ENCODE measurements at places on chromosomes 7 and 10.
A peak's percentile ranks its signal among the peaks of the same experiment; 100 is the strongest.

GRCh38 chr7:29248713-29249382 lies 54.3 kb downstream of the CHN2 start:
- DNase-seq: no peak

DNA sequence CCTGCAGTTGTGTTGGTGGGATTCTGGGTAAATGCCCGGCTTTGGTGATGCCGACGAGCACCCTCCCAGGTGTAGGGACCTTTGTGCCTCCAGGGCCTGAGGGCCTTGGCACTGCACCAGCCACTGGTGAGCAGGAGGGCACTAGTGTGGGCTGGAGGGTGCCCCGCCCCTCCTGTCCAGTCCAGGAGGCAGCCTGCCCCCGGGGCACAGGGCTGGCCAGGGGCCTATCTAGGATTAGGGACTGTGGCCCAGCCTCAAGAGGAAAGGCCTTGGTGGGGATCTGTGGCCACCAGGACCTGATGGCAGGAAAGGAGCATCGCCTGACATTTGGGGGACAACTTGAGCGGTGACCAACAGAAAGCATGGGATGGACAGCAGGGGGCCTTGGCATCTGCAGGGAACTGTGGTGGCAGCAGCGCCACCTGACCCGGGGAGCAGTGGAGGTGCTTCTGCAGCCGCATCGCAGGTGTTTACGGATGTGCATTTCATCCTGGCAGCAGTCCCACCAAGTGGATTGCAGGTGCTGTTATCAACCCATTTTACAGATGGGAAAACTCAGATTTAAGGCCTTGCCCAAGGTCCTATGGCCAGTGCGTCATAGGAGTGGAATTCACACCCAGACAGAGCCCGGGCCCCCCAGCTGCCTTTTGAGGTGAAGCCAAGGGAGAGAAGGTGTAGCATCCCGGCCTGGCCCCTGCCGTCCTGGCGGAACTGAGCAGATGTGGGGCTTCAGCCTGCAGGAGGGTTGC lies 11.1 kb downstream of the ZNF316 start:
- no peak for DNase-seq

DNA sequence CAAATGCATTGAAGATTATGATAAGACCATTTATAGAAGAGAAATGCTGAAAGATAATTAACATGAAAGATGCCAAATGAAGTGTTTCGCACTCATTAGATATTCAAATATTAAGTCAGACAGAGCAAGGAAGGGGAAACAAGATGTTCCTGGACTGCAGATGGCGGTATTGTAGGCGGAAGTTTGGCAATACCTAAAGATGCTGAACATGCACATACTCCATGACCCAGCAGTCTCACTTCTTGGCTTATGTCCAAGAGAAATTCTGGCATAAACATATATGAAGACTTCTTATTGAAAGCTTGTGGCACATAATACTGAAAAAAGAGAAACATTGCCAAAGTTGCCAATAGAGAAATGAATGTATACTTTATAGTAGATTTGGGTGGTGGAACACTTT lies 325.4 kb upstream of the SEMA3C start:
- DNase-seq: no peak

DNA sequence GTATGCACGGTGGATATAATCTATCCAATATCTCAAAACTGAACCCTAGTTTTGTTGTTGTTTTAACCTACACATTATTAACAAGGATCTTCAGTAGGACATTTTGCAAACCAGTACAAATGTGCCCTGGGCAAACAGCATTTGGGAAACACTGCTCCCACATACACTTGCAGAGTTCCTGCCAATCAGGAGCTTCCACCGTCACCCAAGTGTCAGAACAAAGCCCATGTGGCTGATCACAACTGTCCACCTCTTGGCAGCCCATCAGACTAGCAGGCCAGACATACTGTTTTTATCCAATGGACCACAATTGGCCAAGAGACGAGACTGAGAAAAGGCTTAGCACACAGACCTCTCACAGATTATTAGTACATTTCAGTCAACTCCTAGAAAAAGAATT lies 200.4 kb downstream of the FAM107B start:
- DNase-seq: no peak

DNA sequence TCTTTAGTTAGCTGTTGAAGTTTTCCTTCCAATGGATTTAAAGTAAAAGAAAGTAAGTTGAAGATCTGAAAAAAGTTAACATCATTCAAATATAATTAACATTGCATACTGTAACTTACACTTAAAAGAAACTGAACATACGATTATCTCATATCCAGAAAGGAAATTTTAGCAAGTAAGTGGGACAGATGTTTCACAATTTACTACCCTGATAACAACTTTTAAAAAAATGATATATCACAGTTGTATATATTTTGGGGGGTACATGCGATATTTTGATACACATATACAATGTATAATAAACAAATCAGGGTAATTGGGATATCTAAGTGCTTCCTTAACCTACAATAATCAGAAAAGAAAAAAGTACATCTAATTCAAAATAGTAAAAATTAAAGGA lies 44.2 kb downstream of the ASZ1 start:
- DNase-seq: no peak

GRCh38 chr10:132938472-132939339 lies 3.7 kb downstream of the CFAP46 start:
- DNase-seq: no peak

DNA sequence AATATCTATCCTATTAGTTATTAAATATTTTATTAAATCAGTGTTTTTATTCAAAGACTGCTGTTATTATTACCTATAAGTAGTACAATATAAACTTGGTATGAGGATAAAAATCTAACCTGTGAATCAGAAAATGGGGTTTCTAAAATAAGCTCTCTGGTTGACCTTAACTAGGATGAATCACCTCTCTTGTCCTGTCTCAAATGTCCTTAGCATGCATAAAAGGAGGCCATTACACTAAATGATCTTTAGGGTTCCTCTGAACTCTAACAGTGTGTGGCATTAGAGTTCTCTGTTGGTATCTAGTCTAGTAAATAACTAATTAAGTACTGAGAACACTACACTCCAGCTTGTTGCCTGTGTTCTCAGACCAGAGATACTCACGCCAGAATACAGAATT lies 143.1 kb upstream of the LRRTM3 start:
- DNase-seq: no peak

DNA sequence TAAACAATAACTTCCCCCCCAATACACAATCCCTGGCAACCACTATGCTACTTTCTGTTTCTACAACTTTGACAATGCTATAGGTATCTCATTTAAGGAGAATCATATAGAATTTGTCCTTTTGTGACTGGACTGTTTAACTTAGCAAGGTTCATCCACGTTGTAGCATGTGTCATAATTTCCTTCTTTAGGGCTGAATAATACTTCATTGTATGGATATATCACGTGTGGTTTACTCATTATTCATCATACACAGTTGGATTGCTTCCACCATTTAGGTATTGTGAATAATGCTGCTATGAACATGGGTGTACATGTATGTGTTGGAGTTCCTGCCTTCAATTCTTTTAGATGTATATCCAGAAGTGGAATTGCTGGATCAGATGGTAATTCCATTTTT lies 111.0 kb downstream of the LMBR1 start:
- no peak for DNase-seq

GRCh38 chr7:106129291-106129690 lies 17.2 kb upstream of the SYPL1 start:
- no peak for DNase-seq

DNA sequence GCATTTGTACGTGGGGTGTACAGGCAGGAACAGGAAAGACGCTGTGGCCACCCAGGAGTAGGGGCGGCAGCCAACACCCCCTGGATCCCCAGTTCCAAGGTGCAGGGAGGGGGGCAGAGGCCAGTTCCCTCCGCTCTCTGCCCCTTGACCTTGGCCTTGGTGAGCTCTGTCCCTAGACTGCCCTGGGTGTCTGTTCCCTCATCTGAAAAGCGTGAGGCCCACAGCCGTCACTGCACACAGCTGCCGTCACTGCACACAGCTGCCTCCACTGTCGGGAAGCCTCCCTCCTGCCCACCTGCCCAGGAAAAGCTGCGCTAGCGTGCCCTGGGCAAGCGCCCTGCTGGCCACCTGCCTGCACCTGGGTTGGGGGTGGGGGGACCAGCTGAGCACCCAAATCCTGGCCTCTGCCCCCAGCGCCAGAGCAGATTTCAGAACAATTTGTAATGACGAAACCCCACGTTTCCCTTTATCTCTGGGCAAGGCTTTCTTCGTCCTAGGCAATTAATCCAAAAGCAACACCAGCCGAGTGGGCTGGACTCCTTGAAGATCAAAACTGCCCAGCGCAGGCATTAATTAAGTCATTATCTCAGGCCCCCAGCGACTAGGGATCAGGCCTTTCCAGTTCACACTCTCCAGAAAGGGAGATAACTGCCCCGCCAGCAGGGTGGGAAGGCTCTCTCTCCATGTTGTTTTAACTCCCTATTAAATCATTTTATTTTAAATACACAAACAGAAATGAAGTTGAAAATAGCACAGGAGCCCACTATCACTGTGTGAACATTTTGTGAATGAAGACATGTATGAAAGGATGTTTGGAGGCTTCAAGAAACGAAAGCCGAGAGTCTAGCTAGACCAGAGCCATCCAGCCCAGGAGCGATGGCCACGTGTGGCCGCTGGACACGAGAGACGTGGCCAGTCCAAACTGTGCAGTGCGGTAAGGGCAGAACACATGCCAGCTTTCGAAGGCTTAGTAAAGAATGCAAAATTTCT lies 4.0 kb upstream of the PDGFA start:
- no peak for DNase-seq

DNA sequence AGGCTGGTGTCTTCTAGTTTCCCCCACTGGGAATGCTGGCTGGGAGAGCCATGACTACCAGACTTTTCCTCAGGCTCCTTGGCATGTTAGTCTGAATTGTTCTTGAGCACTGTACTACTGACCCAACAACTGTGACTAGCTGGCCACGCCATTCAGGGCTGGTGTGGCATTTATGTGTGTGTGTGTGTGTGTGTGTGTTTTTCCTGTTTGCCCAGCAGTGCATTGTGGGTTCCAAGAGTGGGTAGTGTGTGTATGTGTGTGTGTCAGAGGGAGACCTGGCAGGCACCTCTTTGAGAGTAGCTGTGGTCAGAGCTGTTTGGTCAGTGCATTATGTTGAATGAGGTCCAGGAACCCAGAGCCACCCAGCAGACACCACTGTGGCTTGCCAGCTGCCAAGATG lies 9.2 kb downstream of the PCBD1 start:
- DNase-seq: no peak

GRCh38 chr7:81367326-81367931 lies 402.4 kb downstream of the HGF start:
- DNase-seq: no peak

GRCh38 chr7:105205592-105206237 lies 183.0 kb downstream of the SRPK2 start:
- peak; percentile 26 for DNase-seq

- no peak for DNase-seq
Observed at GRCh38 chr7:103577059-103577458, 131.1 kb upstream of the SLC26A5 start.

GRCh38 chr7:139898483-139898882 lies 69.4 kb downstream of the TBXAS1 start:
- no peak for DNase-seq

Measured in stimulated activated CD4-positive, alpha-beta T cell treated with anti-CD3 and anti-CD28 coated beads, Interleukin-15, amount 100 ng/mL, for 48 hours (primary cell).